ENCODE measurements at places on chromosomes 5 and 9.

- no peak for DNase-seq
These were observed 24.1 kb downstream of the S1PR3 start for GRCh38 chr9:89015336-89015735.

GRCh38 chr9:116303886-116304538, 150.4 kb downstream of the PAPPA start:
- DNase-seq, result no peak

DNA sequence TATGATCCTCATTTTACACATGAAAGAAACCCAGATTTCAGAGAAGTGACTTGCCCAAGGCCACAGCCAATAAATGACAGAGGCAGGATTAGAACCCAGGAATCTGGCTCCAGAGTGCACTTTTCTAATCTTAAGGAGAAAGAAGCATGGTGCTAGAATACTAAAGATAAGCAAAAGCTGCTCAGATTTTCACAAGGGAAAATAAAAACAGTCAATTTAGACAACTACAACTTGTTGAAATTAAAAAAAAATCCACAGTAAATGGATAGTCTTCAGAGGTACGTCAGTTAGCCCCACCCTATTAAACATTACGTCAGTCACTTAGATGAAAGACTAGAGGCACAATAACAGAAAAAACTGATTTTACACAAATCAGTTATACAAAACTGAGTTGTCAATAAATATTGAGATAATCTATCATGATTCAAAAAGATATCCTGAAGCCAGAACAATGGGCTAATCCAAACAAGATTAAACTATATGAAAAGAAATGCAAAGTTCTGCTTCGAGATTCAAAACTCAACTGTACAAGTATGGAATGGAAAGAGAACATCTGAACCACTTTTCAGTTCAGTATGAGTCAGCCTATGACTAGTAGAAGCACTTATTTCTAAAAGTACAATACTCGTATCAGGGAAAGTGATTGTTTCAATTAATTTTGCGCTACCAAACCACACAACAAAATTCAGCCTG, 9.3 kb downstream of the TMEM245 start:
- DNase-seq, result peak; percentile 71

- no peak for DNase-seq
These were observed 91.2 kb upstream of the PAM start for GRCh38 chr5:102663749-102664530.

- no peak for DNase-seq
These were observed 88.3 kb downstream of the USP20 start for GRCh38 chr9:129923589-129923988.

DNA sequence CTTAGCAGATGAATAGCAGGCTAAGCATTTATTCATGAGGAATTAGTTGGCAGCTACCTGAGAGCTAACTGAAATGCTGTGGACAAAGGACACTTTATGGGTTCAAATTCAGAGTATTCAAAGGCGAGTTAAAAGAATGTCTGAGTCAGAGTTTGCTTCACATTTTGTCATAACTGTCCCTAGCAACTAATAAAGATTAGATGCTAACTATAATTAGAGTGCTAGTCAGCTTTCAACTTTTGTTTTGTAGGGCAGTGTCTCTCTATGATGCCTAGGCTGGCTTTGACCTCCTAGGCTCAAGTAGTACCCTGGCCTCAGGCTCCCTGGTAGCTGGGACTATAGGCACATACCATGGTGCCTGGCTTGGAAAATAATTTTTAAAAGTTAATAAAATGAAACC, 4.6 kb downstream of the SMC5 start:
- no peak for DNase-seq

DNA sequence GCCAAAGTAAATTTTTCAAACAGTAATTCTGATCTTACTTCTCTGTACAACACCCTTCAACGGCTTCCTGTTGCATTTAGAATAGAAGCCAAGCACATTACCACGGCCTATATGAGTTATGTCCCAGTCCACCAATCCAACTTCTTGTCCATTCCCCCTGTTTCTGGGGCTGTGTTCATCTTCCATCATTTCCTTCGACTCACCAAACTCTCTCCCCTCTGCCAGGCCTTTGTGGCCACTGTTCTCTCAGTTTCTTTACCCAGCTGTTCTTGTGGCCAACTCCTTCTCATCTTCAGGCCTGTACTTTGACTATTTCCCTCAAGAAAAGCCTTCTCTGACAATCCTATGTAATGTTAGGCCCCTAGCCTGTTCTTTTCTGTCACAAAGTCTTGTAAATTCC, 259.4 kb upstream of the EFNA5 start:
- DNase-seq, result no peak

- no peak for DNase-seq
These were observed 20.5 kb downstream of the COL15A1 start for GRCh38 chr9:98964201-98964600.

DNA sequence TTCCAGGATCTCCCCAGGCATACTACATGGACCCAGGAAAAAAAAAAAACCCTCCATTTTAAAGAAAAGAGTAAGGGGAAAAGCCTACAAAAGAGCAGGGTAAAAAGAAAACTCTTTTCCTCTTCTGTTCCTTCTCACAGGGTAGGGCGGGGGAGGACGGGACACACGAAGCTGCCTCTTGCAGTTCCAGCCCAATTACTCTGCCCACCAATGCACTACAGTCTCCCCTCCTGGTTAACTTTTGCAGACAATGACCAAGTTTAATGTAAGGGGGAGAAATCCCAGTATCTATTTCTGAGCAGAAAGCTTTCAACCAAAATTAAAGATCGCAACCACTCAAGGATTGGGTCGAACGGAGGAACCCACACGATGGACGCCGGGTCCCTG, 1.3 kb downstream of the BRD3 start:
- DNase-seq, result peak; percentile 16

Data from CD4-positive, alpha-beta memory T cell (primary cell).